ENCODE measurements at places on chromosomes 3 and 15.

- no peak for DNase-seq
Measured at GRCh38 chr15:97115761-97116070, 785.2 kb downstream of the NR2F2 start.

DNA sequence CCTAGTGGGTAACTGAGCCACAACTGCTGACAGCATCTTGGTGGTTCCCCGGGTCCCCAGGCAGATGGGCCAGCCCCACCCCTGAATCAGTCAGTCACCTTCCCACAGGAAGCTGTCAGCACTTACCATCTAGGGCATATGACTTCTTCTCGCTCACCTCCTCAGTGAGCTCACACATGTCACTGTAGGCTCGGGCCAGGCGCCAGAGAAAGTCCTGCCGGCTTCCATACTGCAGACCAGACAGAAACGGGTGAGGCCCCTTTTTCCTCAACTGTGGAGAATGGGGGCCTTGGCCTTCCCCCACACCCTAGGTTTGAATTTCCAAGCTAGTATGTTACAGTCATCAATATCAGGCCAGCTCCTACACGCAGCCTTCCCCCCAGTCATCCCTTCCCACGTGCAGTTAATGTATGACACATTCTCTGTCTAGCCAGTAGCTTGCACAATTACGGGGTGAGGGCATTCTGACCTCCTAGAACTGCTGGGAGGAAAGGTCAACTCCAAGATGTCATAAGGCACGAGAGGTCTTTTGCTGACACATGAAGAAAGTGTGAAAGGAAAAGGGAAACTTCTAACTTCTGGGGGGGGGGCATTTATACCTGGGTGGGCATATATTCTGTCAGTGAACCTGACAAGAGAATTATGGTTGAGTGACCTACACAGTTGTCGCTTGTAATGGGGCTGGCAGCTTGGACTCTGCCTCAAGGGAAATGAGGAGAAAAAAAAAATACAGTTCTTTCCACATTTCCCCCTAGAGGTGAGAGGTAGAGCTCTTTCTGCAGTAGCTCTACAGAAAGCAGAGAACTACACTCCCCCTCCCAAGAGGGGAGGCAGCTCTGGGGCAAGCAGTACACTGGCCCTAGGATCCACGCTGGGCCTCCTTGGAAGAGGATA, 10.9 kb downstream of the RMDN3 start:
- peak; percentile 29 for DNase-seq

GRCh38 chr3:58520403-58521335, 16.3 kb downstream of the ACOX2 start:
- DNase-seq: no peak

DNA sequence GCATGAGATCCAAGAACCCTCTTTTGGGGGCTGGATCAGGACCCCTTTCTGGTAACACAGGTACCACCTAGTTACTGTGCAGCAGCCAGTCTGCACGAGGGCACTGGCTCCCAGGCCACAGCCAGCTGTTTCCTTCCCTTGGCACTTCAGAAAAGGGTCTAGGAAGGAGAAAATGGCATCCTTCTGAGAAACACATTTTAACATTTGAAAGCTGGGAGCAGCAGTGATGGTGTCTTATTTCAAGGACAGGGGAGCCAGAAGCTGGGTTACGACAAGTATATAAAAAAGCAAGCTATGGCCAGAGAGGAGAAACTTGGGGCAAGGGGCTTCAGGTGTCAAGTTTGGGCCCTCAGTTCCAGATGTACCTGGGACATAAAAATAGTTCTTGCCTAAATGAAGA, 282.8 kb downstream of the CTNNB1 start:
- DNase-seq: no peak

DNA sequence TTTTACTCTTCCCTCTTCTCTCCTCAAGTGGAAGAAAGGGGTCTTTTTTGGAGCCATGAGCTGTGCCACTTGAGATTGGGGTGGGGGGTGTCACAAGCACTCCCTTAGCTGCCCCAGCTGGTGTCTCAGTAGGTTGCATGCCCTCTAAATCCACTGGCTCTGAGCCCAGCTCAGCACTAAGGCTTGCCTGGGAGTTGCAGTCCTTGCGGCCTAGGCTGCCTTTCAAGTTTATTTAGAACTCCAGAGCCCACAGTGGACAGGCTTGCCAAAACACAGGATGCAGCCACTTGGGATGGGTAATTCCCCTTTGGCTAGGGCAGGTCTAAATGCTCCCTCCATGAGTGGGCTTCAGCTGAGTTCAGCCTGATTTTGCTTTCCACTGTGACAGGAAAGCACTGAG, 24.7 kb downstream of the C3orf20 start:
- DNase-seq: no peak

DNA sequence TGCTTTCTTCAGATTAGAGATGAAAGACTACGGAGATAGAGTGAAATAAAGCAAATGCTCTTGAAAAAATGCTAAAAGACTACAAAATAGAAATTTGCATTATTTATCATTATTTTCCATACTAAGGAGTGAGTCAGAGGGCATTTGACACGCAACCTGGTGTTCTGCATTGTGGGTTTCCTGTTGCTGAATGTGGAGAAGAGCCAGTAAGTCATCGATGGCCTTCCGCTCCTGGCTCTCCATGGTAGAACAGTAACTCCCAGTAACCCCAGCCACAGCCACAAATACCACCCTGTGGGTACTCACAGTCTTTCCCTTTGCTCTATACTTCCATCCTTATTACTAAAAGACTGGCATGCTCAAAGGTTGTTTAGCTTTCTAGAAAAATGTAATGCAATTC, 61.5 kb downstream of the CGGBP1 start:
- DNase-seq: no peak

GRCh38 chr3:54443561-54444161, 321.3 kb downstream of the CACNA2D3 start:
- no peak for DNase-seq

DNA sequence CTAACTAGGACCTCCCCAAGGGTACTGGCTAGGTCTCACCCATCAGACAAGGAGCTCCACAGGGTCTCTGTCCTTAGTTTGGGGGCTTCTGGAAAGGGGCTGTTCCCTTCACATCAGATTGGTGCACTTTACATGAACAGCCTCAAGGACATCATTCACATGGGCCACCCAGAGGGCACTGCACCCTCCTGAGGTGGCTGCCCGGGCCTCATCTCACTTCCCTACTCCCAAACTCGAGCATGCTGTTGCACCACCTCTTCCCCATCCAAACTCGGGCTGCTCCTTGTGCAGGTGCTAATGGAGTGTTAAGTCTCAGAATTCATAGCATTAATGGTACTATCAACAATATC, 48.1 kb downstream of the RAB11A start:
- DNase-seq: no peak

GRCh38 chr3:124986192-124987143, 51.9 kb upstream of the MUC13 start:
- DNase-seq: no peak

DNA sequence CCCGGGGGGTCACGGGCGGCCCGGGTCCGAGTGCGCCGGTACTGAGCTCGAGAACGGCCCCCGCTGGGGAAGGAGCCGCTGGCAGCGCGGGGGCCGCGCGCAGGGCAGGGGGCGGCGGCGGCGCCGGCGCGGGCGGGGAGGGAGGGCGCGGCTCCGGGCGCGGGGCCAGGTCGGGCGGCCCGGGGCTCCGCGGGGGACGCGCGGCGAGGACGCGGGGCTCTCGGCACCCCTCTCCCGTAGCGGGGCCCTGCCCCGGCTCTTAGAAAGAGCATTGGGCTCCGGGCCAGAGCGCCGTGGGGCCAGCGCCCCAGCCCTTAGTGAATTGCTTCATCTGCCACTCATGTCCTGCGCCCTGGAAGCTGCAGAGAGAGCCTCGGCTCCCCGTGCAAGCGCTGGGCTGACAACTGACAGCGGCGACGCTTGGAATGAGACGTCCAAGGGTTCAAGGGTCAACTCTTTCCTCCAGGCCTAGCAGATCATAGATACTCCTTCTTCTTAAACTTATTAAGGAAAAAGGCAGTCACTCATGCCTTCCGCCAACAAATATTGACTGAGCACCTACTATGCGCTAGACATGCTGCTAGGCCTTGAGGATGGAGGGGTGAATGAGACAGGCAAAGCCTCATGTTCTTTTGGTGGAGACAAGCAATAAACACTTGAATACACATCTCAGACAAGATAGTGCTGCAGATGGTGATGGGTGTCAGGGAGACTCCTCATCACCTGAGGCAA, 140.8 kb downstream of the SMAD6 start:
- DNase-seq: no peak

DNA sequence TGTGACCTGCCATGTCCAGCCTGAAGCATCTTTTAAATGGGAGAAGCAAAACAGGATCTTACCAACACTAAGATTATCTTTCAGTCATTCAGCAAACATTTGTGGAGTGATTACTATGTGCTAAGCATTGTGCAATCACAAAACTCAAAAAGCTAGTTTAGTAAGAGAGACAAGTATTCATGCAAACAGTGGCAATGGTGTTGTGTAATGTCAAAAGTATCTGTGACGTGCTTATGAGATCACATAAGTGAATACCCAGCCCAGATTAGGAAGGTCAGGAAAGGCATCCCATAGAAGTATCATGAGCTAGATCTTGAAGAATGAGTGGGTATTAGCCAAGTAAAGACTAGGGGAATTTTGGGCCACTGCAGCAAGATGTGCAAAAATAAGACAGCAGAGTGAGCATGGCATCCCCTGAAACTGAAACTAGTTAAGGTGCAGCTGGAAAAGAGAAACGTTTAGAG, 32.1 kb downstream of the SEC62 start:
- DNase-seq: no peak

- no peak for DNase-seq
Measured at GRCh38 chr3:94968519-94968918, 905.7 kb downstream of the NSUN3 start.

DNA sequence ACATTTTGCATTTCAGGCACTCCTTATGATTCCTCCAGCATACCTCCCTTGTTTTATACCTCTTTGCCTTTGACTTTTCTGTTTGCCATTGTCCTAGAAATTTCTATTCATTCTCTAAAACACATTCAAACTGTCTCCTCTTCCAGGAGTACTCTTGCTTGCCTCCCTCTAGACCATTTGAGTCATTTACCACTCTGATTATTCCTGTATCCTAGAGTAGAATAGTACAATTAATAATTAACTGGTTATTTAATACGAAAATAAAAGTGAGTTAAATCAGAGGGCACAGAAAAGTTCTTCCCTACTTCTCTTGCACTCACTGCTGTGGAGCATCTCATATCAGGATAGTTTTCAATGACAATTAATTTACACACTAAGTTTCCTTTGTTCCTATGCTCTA, 290.2 kb upstream of the RORA start:
- DNase-seq: no peak

DNA sequence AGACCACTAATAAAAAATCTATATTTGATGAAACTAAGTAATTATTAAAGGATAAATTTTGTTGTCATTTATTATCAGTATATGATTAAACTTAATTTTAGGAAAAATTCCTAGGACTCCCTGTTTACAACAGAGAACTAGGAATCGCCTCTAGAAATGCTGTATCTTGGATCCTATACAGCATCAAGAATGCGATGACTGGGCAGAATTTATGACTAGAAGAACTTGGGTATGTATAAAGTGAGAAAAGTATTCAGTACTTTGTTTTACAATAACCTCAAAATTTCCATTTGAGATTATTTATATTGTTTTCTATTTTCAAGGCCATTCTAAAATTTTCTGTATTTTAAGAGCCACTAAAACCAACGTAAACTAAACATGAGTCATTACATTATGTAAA, 82.3 kb upstream of the AGTR1 start:
- no peak for DNase-seq

GRCh38 chr3:70974747-70975146, 608.8 kb downstream of the FOXP1 start:
- no peak for DNase-seq

- peak; percentile 24 for DNase-seq
Measured at GRCh38 chr15:73677146-73677607, 7.0 kb upstream of the CD276 start.

GRCh38 chr3:46521096-46521495, 23.3 kb downstream of the RTP3 start:
- DNase-seq: no peak

DNA sequence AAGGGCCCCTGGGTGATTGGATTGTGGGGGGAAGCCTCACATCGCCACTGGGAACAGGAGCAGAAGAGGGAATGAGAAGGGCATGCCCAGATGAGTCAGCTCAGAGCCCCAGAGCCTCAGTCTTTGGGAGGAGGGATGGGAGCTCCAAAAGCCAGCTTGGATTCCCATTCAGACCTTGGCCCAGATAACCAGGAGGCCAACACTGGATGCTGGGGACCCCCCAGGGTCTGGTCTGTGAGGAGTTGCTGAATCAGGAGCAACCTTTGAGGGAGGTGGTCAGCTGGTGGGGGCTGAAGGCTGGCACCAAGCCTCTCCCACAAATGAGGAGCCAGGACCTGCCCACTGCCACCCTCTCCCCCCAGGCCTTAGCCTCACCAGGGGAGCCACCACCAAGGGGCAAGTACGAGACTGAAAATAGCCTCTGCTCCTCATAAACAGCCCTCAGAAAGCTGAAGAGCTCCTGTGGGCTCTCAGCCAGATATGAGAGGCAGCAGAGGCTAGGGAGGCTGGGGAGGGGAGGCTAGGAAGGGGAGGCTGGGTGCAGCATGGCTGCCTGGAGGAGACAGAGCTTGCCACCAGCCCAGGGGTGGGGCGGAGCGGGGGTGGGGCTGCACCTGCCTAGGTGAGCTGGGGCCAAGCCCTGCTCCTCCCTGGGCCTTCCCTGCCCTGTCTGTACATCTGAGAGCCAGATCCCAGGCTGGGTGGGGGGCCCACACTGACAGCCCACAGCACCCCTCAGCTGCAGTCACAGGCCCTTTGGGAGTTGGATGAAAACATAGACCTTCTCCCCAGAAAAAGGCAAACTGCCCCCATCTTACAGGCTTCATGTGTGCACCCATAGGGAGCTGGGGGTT, 99.8 kb downstream of the SEC22A start:
- DNase-seq: no peak

- DNase-seq: no peak
Measured at GRCh38 chr3:144128108-144128892, 156.7 kb downstream of the DIPK2A start.

DNA sequence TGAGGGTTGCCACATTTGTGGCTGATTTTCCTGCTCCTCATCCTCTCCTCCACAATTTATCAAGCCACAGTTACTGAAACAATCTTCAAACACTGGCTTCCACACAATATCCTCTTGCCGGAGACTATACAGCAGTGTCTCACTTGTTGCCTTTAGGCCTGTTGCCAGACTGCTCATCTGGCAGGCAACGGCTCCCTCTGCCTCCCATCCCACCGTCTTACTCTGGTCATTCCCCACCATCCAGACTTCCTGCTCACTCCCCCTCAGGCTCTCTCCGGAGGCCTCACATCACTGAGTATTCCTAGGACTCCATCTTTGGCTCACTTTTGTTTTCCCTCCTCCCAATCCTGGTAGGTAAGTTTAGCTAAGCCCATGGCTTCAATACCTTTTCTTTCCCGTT, 301.9 kb downstream of the IL20RB start:
- DNase-seq: no peak

GRCh38 chr3:25103391-25103790, 324.7 kb upstream of the RARB start:
- no peak for DNase-seq

- DNase-seq: no peak
Measured at GRCh38 chr3:41698898-41699297, 263.0 kb downstream of the ULK4 start.

DNA sequence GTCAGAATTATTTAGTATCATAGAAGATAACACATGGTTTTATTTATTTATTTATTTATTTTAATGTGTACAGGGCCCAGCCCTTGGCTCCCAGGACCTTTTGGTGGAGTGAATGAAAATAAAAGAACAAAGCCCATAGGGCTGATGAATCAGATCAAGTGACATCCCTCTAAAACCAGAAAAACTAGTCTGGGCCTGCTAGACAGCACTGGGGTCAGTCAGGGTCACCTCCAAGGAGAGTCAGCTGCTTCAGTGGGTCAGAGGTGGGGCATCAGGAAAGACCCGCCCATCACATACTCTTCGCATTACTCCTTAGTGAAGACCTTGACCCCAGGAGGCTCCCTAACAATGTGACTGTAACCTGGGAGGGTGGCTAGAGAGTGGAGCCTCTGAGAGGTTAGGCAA, 12.8 kb downstream of the PPCDC start:
- no peak for DNase-seq
